ENCODE measurements at places on chromosomes 6 and 20.

GRCh38 chr6:167091805-167092107 is 31.1 kb upstream of the CCR6 start:
- DNase-seq: no peak

DNA sequence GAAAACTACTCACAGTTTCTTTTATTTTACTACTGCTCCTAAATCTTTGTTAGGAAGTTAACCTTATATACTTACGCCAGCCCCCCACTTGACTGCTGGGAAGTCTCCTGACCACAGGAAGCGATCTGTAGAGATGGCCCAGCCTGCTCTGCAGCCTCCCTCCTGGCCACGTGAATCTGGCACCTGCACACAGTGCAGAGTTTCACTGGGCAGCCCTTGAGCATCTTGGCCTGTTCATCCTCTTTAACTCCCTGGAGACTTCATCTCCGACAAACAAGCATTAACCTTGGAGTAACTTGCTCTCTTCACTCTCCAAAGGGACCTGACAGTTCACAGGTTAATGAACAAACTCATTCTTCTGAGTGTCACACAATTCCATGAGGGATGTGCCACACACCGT is 294.1 kb downstream of the BTBD9 start:
- DNase-seq: no peak

- no peak for DNase-seq
These were observed 3.1 kb downstream of the MMP9 start for GRCh38 chr20:46011631-46012482.

DNA sequence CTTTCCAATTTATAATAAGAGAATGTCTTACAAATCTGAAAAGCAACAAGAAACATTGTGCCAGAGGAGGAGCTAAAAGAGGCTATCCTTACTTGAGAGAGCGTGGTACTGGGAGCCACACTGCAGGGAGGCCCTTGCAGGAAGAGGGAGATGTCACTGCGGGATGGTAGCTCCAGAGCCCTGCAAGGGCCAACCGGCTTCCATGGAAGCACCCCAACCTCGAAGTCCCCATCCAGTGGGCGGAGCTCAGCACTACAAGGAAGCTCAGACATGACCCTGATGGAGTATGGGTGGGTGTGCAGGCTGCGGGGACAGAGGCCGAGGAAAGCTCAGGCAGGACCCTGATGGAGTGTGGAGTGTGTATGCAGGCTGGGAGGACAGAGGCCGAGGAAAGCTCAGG is 57.8 kb upstream of the RPS6KA2 start:
- DNase-seq: no peak

DNA sequence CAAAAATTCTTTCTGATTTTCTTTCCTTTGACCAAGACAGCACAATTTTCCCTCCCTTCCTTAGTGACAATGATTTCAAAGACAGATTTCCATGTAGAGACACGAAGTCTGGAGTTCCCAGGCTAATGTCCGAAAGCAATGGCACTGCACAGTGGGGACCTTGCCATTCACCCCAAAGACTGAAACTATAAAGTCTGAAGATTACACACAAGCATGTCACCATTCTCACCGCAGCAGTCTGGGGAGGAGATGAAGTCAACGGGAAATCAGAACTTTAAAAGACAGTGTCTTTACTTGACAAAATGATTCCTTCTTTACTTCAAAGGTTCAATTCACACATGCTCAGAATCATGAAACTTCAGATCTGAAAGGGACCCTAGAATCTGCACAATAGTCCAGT is 8.3 kb downstream of the B4GALT5 start:
- no peak for DNase-seq

- no peak for DNase-seq
These were observed 9.2 kb upstream of the CGA start for GRCh38 chr6:87103977-87104601.

DNA sequence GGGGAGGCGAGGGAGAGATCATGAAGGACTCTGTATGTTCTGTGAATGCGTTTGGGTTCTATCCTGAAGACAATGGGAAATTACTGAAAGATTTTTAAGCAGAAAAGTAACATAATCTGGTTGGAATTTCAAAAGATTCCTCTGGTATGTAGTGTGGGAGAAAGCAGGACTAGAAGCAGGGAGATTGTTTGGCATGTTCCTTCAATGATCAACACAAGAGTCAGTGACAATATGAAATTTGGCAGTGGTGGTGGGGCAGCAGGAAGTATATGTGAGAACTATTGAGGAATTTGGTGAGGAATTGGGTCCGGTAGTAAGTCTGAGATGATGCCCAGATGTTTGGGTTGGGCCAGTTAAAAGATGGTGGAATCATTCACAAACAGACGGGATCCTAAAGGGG is 348.7 kb downstream of the CD83 start:
- no peak for DNase-seq

DNA sequence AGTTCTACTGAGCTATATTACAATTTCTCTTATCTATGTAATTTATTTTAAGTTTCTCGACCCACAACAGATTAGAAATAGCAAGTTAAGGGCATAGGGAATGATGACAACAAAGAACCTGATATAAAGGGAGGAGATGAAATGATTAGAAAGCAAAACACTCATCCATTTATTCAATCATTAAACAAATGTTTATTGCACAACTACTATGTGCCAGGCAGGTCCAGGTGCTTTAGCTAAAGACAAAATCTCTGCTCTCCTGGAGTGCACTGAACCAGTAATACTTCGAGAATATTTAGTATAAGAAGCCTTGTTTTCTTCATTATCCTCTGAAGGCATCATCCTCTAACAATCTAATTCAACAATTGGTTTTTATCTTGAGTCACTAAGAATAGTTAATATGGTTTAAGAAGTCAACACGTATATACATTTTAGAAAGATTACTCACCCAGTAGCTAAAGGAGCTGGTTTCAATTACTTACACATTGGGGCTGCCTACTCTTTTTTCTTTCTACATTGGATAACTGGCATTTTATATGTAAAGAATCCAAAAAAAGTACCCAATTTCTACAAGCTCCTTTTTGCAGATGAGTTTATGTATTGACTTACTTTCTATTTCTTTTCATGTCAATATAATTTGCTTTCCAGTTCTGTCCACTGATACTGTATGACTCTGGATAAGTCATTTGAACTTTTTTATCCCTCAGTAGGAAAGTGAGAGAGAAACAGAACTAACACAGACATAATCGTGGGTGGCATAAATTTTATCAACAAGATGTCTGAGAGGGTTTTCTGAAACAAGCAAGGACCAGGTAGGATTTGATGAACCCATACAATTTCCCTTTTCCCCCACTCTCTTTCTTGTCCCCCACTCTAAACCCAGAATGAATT is 312.6 kb downstream of the CLIC5 start:
- DNase-seq: no peak

GRCh38 chr20:48267860-48268633 is 482.8 kb upstream of the SULF2 start:
- DNase-seq: no peak

DNA sequence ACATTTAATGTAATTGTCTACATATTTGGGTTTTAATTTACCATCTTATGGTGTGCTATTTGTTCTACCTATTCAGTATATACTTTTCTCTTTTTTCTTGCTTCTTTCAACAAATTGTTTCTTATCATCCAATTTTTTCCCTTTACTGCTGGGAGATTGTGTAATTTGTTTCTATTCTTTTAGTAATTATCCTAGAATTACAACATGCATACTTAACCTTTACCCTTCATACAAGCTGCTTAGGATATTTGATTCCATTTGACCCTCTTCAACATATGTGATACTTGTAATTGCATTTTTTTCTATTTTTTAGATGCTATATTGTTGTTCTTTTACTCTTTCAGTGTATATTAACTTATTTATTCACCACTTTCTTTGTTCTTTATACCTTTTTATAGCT is 15.1 kb upstream of the TBPL1 start:
- DNase-seq: no peak

GRCh38 chr20:6562111-6562510 is 205.4 kb upstream of the BMP2 start:
- no peak for DNase-seq

DNA sequence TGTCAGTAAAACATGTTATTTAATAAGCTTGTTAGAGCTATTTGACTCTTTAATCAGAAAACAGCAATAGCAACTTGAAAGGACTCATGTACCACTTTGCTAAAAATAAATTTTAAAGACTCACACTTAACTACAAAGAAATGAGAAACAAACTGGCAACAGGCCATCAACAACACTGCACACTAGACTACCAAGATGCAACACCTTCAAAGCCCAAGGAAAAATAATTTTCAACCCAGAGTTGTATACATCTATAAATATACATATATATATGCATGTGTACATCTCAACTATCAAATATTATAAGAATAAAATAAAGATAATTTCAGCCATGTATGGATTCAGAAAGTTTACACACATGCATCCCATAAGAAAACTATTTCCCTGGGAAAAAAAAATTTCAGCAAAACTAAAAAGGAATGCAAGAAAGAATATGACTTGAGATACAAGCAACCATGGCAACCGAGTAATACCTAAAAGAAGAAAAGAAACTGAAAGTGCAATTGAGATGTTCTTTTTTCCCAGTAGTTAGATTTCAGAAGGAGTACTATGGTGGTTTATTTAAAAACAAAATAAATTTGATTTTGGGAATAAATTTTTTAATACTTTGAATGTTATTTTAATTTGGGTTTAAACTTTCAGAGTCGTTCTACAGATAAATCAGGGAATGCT is 303.8 kb downstream of the UBE3D start:
- no peak for DNase-seq

DNA sequence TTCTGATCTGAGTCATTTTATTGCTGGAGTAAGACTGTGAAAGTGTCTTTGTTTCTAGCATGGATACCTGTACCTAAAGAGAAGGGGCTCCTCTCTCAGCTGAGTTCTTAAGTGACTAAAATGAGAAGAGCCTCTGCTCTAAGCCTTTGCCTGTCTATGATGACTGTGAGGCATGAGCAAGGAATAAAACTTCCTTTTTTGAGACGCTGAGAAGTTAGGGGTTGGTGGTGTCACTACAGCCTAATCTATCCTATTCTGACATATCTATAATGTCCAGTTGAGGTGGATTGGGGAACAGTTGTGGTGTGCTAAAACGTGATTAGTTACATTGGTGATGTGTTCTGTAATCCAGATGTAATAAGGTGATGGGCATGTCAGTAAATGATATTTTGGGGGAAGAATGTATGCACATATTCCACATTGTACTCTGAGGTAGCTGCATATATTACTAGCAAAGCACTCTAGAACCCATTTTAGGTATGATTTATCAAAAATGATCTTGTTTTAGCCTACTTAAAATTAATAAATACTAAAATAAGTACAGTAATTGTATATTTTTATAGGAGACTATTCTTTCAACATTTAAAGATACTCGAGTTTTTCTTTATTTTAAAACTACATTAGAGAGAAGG is 18.1 kb downstream of the ADGRB3 start:
- DNase-seq: no peak

- DNase-seq: no peak
These were observed 146.5 kb downstream of the EPHA7 start for GRCh38 chr6:93272896-93273295.

- no peak for DNase-seq
These were observed 17.1 kb upstream of the VSTM2L start for GRCh38 chr20:37885593-37886503.
